ENCODE measurements at places on chromosomes 6 and 20.

DNA sequence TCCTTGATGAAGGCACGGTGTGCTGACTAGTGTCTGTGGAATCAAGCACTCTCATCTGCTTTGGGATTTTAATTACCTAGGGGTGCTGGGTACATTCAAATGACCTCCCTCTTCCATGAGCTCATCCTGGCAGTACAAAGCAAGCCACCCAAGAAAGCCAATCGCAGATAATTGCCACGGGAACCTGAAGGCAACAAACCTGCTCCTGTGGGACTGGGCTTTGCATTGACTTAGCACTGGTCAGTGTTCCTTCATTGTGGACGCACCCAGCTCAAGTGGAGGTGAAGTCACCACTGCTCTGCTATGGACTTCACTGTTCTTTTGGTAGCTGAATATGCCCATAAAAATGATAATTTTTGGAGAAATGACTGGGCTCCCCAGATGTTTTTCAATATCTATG, 261.6 kb upstream of the FERMT1 start:
- no peak for DNase-seq

- DNase-seq: no peak
Observed at GRCh38 chr6:53428886-53429285, 80.1 kb upstream of the ELOVL5 start.

GRCh38 chr6:31401403-31401802, 2.0 kb upstream of the MICA start:
- DNase-seq: no peak

DNA sequence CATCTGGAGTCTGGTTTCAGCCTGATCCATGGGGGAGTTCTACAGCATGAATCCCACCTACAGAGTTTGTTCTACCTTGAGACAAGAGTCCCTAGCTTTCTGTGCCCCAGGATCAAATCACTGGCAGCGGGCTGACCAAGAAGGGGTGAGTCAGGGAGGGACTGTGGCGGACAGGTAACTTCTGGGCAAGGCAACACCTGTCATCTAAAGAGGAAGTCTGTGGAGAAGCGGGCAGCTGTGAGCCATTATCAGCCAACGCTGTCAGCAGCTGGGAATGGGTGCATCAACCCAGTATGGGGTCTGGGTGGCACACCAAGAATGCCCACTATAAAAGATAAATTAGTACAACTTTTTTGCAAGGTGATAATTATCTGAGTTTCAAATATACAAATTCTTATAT, 45.9 kb downstream of the UBE3D start:
- no peak for DNase-seq

- DNase-seq: no peak
Observed at GRCh38 chr6:20242397-20242796, 30.1 kb upstream of the MBOAT1 start.

- no peak for DNase-seq
Observed at GRCh38 chr20:4740774-4741431, 19.2 kb downstream of the PRND start.

DNA sequence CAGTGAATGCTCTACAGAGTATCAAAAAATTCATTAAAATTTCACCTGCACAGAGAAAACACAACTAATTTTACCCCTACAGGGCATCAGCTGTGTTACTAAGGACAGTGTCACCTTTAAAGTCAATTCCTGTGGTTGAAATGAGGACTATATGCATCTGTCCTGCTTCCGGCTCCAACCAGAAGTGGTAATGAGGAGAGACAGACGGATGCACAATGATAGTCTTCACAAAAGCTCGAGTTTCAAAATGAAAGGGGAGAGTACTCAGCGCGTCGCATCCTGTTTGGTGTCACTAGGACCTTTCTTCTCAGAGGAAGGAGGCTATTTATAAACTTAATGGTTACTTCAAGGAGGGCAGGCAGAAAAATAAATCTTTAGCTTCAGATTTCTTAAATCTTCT, 86.5 kb downstream of the LYRM4 start:
- DNase-seq: no peak

- no peak for DNase-seq
Observed at GRCh38 chr20:37360391-37361115, 14.6 kb downstream of the SRC start.

GRCh38 chr6:125797886-125798444, 7.2 kb downstream of the NCOA7 start:
- DNase-seq: no peak

- no peak for DNase-seq
Observed at GRCh38 chr20:46963758-46964617, 69.3 kb downstream of the EYA2 start.
